ENCODE measurements at places on chromosomes 3 and 15.

- no peak for DNase-seq
These were observed 37.2 kb downstream of the ABHD5 start for GRCh38 chr3:43727930-43728329.

GRCh38 chr3:60555686-60556354, 695.4 kb downstream of the FHIT start:
- DNase-seq = no peak

- DNase-seq = no peak
These were observed 80.9 kb upstream of the KLF13 start for GRCh38 chr15:31245756-31246155.

- DNase-seq = no peak
These were observed 54.0 kb downstream of the TAFA4 start for GRCh38 chr3:68878322-68878721.

GRCh38 chr3:117856354-117856753, 1146.8 kb downstream of the TUSC7 start:
- DNase-seq = no peak

GRCh38 chr3:124246949-124247348, 255.0 kb upstream of the ROPN1 start:
- DNase-seq = no peak

GRCh38 chr15:40511093-40511471, 40.3 kb downstream of the CHST14 start:
- DNase-seq = peak; percentile 25

- DNase-seq = no peak
These were observed 100.6 kb upstream of the PRR20G start for GRCh38 chr3:127388427-127388826.

DNA sequence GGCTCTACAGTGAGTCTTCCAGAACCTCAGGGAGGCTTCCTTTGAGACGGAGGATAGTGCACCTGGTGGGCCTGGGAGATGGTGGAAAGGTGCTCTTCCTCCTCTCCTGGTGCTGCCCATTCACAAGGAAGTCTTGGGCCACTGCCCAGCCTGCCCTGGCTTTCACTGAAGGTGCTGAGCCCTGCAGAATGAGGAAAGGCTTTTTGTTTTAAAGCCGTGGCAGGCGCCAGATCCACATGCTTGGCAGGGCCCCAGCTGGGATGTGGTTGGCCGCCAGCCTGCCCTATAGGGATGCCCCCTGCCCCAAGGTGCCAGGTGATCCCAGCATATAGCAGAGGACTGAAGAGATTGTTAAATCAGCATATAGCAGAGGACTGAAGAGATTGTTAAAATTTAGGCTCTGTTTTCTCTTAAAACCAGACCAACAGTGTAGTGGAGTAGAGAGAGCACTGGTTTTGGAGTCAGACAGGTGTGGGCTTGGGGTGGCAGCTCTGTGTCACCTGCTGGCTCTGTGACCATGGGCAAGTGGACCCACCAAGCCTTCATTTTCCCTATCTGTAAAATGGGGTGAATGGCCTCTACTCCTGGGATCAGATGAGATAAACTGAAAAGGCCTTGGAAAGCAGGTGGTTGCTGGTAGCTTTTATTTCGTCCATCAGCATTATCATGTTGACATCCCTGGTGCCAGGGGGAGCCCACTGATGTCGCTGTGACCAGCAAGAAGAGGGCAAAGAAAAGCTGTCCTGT, 53.3 kb downstream of the SLC6A6 start:
- DNase-seq = no peak

DNA sequence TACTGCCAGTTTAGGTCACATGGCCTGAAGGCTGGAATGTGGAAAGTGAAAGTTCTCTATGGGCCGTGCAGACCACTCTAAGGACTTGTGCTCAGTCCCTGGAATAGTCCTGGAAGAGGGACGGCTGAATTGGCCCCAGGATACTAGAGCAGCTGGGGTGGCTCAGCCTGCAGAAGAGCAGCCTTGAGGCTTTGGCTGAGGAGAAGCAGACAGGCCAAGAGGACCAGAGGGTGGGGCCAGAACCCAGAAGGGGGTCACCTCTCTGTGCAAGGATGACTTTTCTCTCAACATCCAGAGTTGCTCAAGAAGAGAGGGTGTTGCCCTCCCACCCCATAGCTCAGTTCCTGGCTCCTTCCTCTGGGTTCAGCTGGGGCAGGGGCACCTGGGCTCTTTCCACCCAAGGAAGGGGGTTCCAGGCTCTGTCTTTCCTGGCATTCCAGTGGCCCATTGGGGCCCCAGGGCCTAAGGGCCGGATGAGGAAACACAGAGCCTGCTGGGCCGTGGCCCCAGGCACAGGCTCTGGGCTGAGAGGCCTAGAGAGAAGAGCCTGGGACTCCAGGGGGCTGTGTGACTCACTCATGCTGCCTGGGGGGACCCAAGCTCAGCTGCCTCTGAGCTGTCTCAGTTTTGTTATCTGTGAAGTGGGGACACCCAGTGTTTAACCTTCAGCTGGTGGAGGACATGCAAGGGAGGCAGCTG, 8.5 kb upstream of the FBLN2 start:
- no peak for DNase-seq

DNA sequence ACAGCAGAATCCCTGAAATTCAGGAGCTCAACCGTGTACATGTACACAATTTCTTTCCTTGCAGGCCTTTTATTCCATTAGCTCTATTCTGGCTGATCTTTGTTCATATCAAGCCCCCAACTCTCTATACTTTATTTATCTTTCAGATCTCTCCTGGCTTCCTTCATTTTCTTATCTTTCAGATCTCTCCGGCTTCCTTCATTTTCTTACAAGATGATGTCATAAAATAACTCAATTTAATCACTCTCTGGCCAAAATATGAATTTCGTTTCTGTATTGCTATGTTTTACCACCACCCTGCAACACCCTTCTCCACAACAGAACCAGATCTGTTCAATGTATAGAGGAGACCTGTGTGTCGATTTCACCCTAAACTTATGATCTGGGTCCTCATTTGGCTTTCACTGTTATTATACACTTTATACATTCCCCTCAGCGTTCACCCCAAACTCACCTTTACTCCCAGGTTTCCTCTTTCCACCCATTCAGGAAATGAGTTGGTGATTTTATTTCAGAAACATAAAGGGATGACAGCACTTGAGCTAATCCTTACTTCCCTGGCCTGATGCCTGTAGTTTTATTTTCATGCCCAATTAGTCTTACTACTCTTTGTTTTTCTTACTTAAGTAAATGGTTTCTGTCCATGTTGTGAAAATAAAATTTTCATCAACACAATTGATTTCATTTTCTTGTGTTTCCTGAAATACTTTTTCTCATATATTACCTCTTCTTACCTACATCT, 195.5 kb downstream of the BCHE start:
- DNase-seq = no peak

- DNase-seq = no peak
These were observed 66.0 kb upstream of the CMSS1 start for GRCh38 chr3:99751649-99752048.

DNA sequence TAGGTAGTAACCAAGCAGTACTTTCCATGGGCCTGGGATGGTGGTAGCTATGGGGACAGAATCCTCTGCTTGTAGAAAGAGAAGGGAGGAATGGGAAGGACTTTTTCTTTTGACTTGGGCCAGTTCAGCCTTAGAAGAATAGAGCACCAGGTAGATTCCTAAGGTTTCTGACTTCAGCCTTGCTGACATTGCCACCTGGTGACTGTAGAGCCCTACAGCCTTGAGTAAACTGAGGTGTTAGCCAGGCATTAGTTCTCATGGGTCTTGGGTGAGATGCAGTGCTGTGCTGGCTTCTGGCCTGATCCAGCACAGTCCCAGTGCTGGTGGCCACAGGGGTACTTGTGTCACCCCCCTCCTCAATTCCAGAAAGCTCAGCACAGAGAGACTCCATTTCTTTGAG, 171.1 kb downstream of the ZBBX start:
- no peak for DNase-seq

DNA sequence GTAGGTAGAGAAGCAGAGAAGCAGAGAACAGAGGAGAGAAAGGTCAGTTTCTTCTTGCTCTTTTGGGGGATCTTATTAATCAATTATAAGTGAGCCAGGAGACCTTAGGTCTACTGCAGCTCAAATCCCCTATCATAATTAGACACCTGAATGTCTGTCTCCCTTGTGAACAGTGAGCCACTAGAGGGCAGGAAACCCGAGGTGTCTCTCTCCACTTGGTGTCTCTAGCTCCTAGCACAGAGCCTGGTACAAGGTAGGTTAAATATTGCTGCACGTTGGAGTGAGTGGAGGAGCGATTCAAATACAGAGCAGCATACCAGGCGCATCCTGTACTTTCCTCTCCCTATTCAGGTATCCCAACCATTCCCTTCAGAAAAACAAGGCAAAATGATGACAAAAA, 2.0 kb upstream of the ST8SIA2 start:
- no peak for DNase-seq

DNA sequence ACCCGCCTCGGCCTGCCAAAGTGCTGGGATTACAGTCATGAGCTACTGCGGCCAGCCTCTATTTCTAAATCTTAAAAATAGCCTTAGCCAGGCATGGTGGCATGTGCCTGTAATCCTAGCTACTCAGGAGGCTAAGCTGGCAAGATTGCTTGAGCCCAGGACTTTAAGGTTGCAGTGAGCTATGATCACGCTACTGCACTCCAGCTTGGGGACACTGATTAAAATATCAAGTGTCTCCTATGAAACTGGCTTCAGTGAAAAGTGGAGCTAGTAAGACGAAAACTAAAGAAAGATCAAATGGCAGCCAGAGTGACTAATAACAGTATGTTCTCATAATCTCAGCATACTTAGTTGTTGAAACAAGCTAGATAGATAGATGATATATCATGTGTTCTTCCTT, 112.5 kb downstream of the STT3B start:
- DNase-seq = no peak

Data from activated T-cell treated with anti-CD3 and anti-CD28 coated beads, Interleukin-2, amount 50 U/mL, for 1 hour (primary cell).